Stimulated activated CD4-positive, alpha-beta T cell treated with anti-CD3 and anti-CD28 coated beads, Interleukin-15, amount 100 ng/mL, for 1 hour (primary cell): ENCODE measurements at places on chromosomes 16 and 17.

- DNase-seq = no peak
Measured at GRCh38 chr17:75570772-75571171, 16.8 kb upstream of the MYO15B start.

- DNase-seq = no peak
Measured at GRCh38 chr16:5882087-5882640, 784.6 kb upstream of the EEF2KMT start.

- DNase-seq = no peak
Measured at GRCh38 chr17:30005709-30006320, 64.4 kb downstream of the EFCAB5 start.

- DNase-seq = no peak
Measured at GRCh38 chr17:68302066-68302564, 10.8 kb downstream of the ARSG start.

DNA sequence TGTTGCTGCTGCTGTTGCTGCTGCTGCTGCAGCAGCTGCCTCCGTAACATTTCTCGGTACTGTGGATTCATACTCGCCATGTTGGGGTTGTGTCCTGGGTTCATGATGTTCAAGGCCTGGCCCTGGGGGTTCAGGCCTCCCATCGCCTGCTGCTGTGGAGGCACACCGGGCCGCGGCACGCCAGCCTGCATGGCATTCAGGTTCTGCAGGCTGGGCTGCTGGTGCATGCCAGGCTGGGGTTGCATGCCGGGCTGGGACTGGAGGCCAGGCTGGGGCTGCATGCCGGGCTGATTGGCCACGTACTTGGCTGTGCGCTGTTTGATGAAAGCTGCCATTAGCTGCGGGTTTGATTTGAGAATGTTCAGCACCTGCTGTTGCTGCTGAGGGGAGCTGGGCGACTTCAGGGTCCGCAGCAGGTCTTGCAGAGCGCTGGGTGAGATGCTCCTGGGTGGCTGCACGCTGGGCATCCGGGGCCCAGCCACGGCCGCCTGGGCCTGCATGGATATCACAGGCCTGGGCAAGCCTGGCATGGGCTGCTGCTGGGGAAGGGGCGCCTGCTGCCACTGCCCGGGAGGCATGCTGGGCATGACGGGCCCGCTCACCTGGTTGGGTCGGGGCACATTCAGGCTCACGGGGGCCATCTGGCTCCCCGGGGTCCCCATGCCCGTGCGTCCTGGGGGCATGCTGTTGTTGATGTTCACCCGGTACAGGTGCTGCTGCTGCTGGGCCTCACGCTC is 11.3 kb upstream of the TRAP1 start:
- DNase-seq = no peak

DNA sequence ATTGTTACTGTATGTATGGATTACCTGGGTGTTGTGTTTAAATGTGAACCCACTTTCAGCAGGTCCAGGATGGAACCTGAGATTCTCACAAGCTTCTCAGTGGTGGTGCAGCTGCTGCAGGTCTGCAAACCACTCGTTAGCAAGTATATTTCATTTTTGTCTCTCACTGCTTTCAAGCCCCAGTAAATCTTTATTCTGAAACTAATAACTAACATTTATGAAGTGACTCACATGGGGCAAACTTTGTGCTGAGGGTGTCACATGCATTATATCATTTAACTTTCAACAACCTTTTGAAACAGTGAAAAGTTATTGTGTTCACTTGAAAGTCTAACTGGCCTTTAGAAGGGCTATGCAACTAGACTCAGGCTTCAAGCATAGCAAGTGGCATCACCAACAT is 98.9 kb upstream of the DYNLRB2 start:
- no peak for DNase-seq

- no peak for DNase-seq
Measured at GRCh38 chr16:89729863-89730593, 8.7 kb downstream of the ZNF276 start.

GRCh38 chr16:2753733-2754020 is 1.2 kb downstream of the SRRM2 start:
- DNase-seq = no peak

DNA sequence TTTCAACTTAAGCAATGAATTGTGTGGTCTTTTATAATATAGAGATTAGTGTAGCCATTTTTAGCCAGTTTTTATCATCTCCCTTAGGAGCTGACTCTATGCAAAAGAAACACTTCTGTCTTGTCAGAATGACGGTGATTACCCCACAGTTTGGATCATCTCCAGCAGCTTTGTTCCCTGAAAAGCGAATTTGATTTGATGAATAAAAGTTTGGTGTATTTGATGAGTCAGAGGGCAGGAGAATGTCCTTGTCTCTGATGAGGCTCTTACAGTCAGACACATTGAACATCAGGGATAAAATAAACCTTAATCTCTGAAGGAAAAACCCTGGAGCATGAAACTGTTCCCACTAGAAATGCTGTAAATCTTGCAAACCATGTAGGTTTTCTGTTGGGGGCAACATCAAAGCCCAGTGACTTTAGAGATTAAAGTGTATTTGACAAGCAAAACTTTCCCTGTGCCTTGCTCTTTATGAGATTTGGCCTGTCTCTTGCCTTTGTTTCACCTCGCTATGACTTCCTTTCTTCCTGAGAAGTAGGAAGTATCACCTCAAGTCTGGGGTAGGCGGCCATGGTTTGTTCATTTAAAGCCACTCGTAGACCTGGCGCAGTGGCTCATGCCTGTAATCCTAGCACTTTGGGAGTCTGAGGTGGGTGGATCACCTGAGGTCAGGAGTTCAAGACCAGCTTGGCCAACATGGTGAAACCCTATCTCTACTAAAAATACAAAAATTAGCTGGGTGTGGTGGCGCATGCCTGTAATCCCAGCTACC is 209.3 kb downstream of the FTO start:
- no peak for DNase-seq

GRCh38 chr16:12158428-12158827 is 181.9 kb downstream of the SNX29 start:
- no peak for DNase-seq

DNA sequence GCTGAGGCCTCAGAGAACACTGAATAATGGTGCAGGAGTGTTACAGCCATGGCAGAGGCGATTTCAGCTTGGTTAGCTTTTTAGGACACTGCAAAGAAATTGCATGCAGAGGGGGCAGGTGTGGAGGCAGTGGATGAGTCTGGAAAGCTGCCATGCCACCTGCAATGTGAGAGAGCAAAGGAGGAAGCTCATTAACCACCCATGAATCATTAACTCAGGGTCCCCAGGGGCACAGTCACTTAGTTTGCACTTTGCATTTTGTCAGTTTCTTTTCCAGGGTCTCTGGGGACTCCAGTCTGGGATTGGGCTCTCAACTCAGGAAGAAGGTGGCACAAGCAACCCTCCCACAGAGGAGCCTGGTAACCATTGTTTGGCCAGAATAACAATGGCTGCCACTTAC is 132.9 kb downstream of the USP31 start:
- DNase-seq = no peak

DNA sequence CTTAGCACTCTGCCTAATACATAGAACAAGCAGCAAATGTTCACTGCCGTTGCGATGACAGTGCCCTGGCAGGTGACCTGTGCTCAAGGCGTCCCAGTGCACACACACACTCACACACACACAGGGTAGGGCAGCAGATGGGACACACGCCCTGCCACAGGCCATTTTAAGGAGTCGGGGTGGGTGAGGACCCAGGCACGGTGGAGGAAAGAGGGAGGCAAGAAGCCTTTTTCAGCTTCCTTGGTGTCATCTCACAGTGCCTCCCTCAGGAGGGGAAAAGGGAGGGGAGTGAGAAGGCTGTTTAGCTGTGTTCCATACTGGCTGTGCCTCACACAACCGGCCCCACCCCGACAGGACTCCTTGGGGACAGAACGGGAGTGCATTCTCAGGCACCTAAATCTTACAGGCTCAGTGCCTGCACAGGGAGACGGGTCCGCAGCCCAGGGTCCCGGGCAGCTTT is 1.5 kb downstream of the PITPNM3 start:
- DNase-seq = no peak

- no peak for DNase-seq
Measured at GRCh38 chr17:78337244-78338109, 22.4 kb downstream of the SOCS3 start.

DNA sequence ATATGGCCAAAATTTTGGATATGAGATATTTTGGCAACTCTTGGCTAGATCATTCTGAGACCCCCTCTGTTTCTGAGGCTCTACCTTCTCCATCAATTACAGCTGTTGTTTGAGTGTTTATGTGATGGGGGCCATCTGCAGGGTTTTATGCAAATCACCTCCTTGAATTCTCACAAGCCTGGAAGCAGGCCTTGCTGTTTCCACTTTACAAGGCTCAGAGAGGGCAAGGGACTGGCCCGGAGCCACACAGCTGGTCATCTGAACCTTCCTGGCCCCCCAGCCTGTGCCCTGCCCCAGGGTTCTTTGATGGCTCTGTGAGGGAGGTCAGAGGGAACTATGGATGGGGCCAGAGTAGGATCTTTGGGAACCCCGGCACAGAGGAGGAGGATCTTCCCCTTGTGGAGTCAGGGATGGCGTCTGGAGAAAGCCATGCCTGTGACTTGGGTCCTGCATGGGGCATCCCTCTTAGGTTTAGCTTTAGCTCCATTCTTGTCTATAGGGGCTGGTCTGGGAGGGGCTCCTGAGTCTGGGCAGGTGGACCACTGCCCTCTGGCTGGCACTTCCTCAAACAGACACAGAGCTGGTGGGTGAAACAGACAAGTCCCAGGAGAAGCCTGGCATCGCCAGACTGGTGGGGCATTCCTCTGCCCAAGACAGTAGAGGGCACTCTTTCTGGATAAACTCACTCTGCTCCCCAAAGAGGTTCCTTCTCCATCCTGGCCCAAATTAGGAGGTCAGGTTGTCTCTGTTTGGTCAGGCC is 26.2 kb downstream of the IL21R start:
- no peak for DNase-seq

DNA sequence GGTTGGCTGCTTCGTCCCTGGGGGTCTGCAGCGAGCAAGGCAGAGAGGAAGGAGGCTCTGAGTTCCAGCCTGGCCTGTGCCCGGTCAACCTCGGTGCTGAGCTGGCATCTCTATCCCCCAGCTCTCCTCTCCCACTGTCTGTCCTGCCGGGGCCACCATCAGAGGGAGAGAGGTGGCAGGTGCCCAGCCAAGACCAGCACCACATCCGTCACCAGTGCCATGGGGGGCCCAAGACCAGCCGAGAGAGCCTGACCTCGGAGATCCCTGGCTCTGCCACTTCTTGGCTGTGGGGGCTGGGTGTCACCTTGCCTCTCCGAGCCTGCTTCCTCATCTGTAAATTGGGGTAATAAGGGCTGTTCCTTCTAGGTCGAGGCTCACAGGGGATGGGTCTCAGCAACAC is 560 bp upstream of the P2RX1 start:
- no peak for DNase-seq

DNA sequence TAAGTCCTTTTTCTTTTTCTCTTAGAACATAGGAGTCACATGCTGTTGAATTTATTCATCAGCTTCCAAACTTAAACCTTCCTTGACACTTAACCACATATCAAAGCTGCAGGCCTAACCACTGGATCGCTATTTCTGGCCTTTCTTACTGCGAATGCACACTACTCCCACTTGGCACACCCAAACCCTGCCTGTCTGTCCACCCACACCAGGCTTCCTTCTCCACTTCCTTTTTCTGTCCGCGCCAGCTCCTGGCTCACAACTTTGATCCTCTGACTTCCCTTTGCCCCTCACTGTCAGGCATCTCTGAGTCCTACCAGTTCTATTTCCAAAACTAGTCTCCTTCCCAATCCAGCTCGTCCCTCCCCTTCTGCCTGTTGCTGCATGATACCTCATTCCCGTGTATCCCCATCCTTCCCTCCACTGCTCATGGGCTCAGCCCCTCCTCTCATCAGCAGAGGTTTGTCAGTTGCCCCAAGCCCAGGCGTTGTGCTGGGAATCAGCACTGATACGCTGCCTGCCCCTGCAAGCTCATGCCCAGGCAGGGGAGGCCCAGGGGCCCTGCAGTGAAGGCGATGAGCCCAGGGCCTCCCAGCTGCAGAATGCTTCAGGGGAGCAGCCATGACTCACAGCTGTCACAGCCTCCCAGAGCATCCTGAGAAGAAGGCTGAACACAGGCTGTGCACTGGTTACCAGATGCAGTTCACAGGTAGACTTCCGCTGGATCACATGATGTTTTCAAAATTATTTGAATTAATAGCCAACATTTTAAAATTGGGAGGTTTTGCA is 179.8 kb downstream of the KATNIP start:
- DNase-seq = no peak

DNA sequence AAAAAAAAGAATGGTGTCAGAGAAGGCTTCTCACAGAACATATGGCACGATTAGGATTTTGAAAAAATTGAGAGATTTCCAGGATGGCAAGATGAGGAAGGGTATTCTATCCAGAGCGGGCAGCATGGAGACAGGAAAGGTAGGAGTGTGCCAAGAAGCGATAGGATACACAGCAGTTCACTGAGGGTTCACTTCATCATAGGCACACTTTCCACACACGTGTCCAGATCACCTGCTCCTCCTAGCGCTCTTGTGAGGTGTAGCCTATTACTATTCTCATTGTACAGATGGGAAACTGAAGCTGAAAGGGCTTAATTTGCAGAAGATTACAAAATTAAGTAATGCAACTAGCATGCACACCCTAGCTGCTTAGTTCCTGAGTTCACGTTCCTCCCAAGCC is 6.2 kb upstream of the ELAC2 start:
- DNase-seq = no peak

GRCh38 chr17:57541472-57542394 is 203.4 kb downstream of the CCDC182 start:
- DNase-seq = no peak

DNA sequence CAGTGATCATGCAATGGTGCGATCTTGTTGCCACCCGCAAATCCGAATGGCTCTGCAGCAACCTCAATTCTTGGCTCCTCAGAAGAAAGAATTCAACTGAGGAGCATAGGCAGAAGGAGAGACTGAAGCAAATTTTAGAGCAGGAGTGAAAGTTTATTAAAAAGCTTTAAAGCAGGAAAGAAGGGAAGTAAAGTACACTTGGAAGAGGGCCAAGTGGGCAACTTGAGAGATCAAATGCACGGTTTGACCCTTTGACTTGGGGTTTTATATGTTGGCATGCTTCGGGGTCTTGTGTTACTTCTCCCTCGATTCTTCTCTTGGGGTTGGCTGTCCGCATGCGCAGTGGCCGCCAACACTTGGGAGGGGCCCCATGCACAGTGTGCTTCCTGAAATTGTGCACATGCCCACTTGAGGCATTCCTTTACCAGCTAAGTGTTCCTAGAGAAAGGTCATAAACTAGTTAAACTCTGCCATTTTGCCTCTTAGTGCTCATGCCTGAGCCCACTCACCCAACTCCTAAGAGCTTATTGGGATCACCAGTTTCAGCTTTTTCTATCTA is 36.7 kb downstream of the ZNRF1 start:
- no peak for DNase-seq

DNA sequence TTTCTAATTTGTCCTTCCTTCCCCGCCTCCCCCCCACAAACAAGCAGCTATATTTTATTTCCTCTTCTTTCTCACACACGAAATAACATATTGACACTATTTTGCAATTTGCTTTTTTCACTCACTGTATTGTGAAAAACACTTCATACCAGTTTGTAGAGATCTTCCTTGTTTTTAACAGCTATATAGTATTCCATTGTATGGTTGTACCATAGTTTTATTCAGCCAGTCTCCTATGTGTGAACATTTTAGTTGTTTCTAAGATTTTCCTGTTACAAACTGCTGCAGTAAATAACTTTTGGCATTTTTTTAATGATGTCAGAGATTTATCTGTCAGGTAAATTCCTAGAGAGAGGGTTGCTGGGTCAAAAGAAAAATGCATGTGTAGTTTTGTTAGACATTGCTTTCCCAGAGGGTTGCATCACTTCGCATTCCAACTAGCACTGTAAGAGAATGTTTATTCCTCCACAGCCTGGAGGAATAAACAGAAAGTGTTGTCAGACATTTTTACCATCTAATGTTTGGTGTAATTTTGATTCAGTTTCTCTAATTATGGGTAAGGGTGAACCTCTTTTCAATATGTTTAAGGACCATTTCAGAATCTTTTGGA is 101.2 kb downstream of the MRTFB start:
- no peak for DNase-seq

- no peak for DNase-seq
Measured at GRCh38 chr16:25988084-25988483, 296.3 kb downstream of the HS3ST4 start.
